ENCODE measurements at places on chromosomes 5 and 9. TPM values are rescaled to one million over a fixed set of nuclear protein-coding genes. Genes with fewer than 3 reads are reported as not detected.

The APBA1 gene
- 2.7 TPM for total RNA-seq

The SEMA6A gene
- total RNA-seq, result 0.99 TPM

The PCDHGA8 gene
- not detected for total RNA-seq

The SLCO6A1 gene
- total RNA-seq, result not detected

The PCDHGA5 gene
- 0.13 TPM for total RNA-seq

The IRGM gene
- total RNA-seq, result not detected

The UGT3A1 gene
- not detected for total RNA-seq

The QRFP gene
- total RNA-seq, result not detected

The ANKRD31 gene
- total RNA-seq, result not detected

The CDX1 gene
- total RNA-seq, result 6.6 TPM

The SLC27A4 gene
- 34.9 TPM for total RNA-seq

The SHROOM1 gene
- total RNA-seq, result 61.2 TPM
